Stimulated activated CD8-positive, alpha-beta memory T cell treated with anti-CD3 and anti-CD28 coated beads, Interleukin-4, amount 100 ng/mL, for 1 hour (primary cell): ENCODE measurements at places on chromosomes 1 and 21.

GRCh38 chr1:160429702-160430535, 29.6 kb downstream of the VANGL2 start:
- DNase-seq = no peak

DNA sequence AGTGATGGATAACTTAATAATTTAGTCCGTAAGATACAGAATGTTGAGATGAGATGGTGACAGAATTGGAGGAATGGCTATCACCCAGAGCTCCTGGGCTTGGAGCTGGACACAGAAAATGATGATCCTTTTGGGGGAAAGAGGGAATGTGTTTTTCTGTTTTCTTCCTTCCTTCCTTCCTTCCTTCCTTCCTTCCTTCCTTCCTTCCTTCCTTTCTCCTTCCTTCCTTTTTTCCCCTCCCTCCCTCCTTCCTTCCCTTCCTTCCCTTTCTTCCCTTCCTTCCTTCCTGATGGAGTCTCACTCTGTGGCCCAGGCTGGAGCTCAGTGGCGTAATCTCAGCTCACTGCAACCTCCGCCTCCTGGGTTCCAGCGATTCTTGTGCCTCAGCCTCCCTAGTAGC, 2.8 kb upstream of the GPR137B start:
- DNase-seq = no peak

- DNase-seq = no peak
Observed at GRCh38 chr1:192817246-192817645, 8.4 kb downstream of the RGS2 start.

GRCh38 chr1:183588827-183589226, 1.4 kb downstream of the NCF2 start:
- no peak for DNase-seq

DNA sequence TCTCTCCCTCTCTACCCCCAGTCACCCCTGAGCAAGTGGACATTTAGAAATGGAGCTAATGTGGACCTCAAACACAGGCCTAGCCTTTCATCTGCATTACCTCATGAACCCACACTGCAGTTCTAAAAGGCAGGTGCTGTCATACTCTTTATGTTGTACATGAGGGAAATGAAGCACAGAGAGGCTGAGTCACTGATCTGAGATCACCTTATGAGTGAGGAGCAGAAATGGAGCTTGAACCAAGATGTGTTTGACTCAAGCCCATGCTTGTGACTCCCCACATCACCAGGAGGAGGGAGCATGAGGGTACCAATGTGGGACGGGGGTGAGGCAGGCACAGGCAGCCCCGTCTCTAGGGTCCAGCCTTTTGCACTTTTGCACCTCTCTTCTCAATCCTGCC, 702.8 kb downstream of the PTPRU start:
- no peak for DNase-seq

- no peak for DNase-seq
Observed at GRCh38 chr21:28750565-28750964, 242.1 kb downstream of the LTN1 start.

GRCh38 chr1:12098786-12099185, 35.7 kb downstream of the TNFRSF8 start:
- no peak for DNase-seq

DNA sequence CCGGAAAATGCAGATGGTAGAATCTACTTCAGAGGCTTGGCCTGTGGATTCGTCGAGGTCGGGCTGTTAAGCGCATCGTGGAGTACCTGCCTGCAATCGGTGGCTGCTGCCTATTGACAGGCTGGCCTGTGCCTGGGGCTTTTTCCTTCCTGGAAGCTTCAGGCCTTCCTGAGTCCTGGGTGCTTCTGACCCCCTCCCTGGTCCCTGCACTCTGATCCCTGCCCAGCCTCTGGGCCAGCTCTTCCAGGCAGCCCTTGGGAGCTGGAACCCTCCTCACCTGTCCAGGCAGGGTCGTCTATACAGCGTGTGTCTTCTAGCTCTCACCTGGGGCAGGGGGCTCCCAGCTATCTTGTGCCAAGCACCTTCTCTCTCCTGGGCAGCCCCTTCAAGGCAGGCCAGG, 40.0 kb upstream of the TNFRSF1B start:
- no peak for DNase-seq

DNA sequence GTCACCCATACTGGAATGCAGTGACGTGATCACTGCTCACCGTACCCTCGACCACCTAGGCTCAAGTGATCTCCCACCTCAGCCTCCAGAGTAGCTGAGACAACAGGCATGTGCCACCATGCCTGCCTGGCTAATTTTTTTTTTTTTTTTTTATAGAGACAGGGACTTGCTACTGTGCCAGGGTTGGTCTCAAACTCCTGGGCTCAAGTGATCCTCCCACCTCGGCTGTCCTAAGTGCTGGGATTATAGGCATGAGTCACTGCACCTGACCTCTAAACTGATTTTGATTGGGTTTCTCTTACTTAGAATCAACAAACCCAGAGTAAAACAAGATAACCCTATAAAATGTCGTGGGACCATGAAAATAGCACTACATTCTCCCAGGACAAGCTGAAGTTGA, 112.0 kb downstream of the UBE2U start:
- DNase-seq = no peak

DNA sequence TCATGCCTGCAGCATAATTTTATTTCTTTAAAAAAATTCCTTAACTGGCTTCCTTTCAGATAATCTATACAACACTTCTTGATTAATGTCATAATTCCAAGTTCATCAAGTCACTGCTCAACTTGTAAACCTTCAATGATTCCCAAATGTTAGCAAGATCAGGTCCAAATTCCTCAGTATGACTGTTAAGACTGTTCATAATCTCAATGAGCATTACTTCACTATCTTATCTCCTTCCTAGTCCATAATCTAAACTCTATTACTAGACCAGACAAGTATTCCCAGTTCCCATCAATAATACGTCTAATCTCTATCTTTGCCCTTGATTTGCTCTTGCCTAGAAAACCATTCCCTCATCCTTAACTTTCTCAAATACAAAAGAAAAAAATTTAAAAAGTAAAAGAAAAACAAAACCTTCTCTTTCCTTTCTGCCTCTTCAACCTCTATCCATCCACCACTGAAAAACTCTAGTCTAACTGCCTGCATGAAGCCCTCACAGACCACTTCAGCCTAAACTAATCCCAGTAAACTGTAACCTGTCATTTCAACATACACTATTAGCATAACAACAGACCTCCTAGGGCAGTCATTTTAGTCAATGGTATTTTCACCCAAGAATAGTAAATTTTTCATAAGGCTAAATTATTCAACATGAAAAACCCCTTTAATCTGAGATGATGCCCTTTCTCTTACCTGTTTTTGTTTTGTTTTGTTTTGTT, 15.5 kb downstream of the LUZP1 start:
- DNase-seq = no peak

GRCh38 chr1:107877092-107877491, 87.9 kb downstream of the VAV3 start:
- no peak for DNase-seq

DNA sequence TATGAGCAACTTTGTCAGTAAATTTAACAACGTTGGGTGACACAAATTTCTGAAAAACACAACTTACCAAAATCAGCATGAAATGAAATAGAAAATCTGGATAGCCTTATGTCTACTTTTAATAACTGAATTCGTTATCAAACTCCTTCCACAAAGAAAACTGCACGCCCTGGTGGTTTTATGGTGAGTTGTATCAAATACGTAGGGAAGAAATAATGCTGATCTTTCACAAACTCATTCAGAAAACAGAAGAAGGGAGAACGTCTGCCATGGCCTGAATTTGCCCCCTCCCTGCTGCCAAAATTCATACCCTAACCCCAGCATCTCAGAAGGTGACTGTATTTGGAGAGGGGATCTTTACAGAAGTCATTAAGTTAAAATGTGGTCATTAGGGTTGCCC, 50.0 kb upstream of the COL18A1 start:
- no peak for DNase-seq

DNA sequence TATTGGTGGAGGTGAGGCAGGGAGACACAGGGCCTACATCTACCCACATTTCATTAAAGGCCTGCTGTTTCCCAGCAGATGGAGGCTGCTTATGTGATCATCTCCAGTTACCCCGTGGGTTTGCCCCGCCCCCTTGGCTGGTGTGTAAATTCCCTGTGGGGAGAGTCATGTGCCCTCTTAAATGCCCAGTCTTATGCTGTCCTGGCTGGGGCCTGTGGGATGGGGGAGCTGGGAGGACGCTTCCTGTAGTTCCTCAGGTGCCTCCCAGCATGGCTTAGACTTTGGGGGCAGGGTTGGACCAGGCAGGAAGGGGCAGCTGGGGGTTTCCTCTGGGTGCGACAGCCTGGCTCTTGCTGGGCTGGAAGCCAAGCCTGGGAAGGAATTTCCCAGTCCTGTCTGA, 15.5 kb upstream of the CITED4 start:
- no peak for DNase-seq

DNA sequence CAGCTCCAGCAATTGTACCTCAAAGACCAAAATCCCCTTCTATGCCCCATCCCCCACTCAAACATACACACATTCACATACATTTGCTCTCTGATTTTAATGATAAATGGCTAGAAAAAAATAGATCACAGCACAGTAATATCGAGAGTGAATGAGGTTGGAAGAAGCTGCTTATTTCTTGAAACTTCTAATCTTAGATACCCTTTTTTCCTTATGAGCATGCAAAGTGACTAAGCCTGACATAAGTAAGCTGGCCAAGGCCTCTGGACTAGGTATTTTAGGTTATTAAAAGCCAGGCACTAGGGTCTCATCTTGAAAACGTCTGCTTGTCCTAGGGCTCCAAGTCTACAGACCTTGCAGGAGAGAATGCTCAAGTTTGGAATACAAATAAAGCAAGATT, 133.6 kb downstream of the TGFBR3 start:
- DNase-seq = no peak

DNA sequence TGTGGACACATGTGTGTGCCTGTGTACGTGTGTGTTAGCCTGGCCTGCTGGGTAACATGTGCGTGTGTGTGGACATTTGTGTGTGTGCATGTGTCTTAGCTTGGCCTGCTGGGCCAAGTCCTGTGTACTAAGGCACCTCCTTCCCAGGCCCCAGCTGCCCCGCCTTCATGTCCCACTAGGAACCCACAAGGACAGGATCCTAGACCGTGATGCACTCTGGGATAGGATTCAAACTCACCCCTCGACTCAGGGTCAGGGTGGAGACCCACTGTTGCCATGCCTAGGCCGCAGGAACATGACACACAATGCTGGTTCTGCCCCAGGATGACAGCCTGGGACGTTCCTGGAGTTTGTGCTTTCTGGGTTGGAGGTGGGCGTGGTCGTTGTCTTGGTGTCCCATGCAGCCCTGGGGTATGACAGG, 89.9 kb upstream of the TMPRSS2 start:
- no peak for DNase-seq

DNA sequence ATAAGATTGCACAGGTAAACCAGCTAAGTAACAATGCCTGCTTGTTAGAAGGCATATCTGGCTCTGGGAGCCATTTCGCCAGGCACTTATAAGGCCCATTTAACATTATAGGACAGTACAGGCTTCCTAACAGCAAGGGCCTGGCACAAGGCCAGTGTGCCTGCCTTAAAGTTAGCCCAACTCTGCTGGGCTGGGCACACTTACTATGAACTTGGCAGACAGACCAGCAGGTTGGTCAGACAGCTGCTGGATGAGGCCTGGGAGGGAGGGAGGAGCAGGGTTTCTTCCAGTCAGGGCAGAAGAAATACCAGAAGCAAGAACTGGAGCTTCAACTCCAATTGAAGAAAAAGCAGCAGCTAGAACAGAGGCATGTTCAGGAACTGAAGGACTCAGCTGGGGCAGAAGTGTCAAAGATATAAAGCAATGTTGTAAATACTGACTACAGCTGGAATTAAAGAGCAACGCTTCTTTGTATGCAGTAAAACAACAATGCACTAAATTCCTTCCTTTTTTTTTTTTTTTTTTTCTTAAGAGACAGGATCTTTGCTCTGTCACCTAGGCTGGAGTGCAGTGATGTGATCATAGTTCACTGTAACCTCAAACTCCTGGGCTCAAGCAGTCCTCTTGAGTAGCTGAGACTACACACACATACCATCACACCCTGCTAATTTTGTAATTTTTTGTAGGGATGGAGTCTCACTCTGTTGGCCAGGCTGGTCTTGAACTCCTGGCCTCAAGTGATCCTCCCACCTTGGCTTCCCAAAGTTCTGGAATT, 4.9 kb downstream of the CACHD1 start:
- no peak for DNase-seq
